ENCODE measurements at places on chromosomes 3 and 15.

DNA sequence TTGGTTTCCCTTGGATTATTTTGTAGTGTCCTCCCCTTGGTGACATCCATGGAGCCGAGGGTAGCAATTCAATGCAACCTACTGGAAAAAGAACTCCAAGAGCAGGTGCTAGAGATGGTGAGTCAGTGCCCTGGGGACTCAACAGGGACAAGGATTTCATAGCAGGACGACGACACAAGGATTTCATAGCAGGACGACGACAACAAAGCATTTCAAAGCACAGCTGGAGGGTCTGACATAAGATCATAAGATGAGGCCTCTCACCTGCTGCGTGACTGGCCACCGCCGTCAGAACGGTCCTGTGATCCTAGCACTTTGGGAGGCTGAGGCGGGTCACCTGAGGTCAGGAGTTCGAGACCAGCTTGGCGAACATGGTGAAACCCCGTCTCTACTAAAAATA is 22.5 kb downstream of the NRROS start:
- DNase-seq, result no peak

- no peak for DNase-seq
Measured at GRCh38 chr3:9135526-9135925, 113.9 kb downstream of the SRGAP3 start.

GRCh38 chr3:177228601-177229190 is 31.4 kb upstream of the TBL1XR1 start:
- no peak for DNase-seq

GRCh38 chr3:122582390-122582789 is 4.9 kb downstream of the PARP15 start:
- no peak for DNase-seq

GRCh38 chr15:79003301-79003700 is 58.5 kb upstream of the CTSH start:
- DNase-seq, result no peak

DNA sequence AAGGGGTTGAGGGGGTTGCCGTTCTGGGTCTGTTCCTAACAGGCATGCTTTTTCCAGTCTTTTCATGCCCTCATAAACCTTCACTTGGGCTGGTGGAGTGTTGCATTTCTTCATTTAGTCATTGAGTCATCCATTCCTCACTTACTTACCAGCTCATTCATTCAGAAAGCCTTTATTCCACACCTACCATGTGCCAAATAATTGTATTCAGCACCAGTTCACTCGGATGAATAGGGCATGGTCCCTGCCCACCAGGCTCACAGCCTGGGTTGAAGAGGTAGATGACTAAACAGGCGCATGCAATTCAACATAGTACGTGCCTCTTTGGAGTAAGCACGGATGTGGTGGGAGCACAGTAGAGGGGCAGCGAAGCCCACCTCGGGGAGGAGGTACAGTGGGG is 35.1 kb upstream of the THSD4 start:
- DNase-seq, result no peak

DNA sequence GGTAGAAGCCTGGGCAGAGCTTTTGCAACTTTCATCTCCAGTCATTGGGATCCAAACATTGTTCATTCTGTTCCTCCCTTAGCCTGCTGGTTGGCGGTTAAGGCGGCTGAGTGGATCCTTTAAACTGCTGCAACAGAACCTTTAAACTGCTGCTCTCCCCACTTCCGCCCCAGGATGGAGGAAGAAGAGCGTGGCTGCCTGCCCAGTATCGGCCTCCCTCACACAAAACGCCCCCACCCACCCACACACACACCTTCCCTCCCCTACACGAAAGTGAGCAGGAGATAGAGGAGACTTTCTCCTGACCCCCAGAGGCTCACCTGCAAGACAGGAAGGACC is 460 bp upstream of the ZMAT3 start:
- DNase-seq, result no peak

DNA sequence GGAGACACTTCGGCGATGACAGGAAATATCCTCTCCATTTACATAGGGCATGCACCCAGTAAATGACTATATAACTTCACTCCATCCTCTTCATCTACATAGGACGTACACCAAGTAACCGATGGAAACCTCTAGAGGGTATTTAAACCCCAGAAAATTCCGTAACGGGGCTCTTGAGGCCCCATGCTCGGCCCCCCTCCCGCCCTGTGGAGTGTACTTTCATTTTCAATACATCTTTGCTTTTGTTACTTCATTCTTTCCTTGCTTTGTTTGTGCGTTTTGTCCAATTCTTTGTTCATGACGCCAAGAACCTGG is 7.5 kb upstream of the FAM107A start:
- no peak for DNase-seq

- DNase-seq, result no peak
Measured at GRCh38 chr3:143283432-143284128, 164.0 kb downstream of the CHST2 start.

- no peak for DNase-seq
Measured at GRCh38 chr15:78453447-78453846, 15.4 kb downstream of the IREB2 start.

DNA sequence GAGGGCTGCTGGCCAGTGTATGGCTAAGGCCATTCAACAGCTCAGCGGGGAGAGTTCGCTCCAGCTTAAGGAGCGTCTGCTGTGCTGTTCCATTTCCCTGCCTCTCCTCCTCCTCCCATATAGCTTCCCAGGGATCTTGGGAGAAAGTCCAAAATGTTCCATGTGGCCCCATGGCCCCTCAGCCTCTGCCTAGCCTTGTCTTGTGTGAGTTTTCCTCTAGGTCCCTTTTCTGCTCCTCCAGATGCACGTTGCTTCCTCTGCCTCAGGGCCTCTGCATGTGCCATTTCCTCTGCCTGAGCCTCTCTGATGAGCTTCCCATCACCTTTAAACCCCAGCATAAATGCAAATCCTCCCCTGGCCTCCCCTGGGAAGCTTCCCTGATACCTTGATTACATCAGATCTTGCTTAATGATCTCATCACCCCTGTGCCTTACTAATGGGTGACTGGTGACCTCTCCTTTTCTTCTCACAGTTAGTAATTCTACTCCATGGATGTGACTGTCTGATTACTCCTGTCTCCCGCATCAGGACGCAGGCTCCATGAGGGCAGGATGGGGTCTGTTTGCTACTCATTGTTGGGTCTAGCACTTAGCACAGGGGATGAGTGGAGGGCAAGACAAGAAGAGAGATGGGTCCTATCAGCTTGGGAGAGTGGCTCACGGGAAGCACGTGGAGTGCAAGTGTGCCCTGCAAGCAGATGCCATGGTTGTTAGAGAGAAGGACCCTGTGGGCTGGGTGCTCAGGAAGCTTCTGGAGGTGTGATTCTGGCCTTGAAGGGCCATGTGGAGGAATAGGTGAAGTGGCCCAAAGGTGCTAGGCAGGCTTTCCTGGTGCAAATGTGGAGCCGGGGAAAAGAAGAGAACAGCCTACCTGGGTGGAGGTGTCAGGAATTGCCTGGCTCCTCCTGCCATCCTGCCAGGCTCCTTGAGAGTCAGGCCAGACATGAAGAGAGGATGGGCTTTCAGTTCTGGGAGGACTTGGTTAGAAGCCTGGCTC is 23.8 kb downstream of the ITGA11 start:
- DNase-seq, result no peak

GRCh38 chr3:60080648-60081047 is 1030.8 kb upstream of the CFAP20DC start:
- no peak for DNase-seq

- DNase-seq, result no peak
Measured at GRCh38 chr15:50148362-50148963, 29.4 kb upstream of the ATP8B4 start.

DNA sequence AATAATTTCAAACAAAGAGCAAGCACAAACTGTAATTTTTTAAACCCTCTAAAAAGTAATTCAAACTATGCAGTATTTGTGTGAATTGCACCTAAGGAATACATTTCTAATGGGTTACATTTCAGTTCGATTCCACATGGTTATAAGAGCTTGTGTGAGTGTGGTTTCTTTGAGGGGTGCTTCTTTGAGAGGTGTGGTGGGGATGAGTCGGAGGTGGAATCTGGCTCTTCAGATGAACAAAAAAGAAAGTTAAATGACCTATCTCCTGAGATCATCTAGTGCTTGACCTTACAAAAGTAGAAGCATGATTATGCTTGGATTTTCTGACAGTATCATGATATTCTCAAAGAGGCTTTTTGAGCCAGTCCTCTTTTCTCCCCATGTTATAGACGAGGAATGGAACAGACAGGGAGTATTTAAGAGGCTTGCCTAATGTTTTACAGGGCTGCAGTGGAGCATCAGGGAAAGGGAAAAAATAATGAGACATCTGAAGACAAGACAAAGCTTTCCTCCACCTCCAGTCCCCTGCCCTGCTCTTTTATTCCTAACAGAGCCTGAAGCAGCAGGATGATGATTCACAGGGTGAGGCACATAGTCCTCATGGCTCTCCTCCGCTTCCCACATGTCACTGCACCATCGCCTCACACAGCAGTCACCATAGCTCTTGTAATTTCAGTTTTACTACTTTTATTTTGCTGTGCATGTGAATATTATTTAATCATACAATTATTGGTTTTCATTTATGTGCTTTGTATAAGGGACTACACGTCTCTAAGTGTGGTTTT is 82.0 kb downstream of the LYSMD4 start:
- no peak for DNase-seq

DNA sequence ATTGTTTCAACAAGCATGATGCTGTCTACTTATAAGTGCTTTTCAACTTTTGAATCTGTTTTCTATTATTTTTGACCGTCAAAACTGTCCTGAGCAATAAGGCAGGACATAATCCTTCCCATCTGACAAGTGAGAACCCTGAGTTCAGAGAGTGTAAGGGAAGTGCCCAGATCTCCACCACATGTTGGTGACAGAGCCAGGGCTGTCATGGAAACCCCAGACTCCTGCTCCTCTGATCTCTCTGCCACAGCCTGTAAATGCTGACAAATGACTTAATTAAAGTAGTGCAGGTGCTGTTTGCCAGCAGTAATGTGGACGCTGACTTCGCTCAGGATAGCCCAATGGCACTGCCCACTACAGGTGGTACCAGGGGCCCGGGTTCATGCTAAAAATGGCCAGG is 40.3 kb downstream of the SPSB4 start:
- peak; percentile 55 for DNase-seq

GRCh38 chr15:76840830-76841460 is 64.2 kb downstream of the SCAPER start:
- no peak for DNase-seq

GRCh38 chr3:185176750-185177359 is 24.0 kb upstream of the C3orf70 start:
- no peak for DNase-seq

- no peak for DNase-seq
Measured at GRCh38 chr15:64586259-64586870, 126.0 kb downstream of the ZNF609 start.

- DNase-seq, result no peak
Measured at GRCh38 chr15:25433118-25433865, 5.5 kb downstream of the UBE3A start.

DNA sequence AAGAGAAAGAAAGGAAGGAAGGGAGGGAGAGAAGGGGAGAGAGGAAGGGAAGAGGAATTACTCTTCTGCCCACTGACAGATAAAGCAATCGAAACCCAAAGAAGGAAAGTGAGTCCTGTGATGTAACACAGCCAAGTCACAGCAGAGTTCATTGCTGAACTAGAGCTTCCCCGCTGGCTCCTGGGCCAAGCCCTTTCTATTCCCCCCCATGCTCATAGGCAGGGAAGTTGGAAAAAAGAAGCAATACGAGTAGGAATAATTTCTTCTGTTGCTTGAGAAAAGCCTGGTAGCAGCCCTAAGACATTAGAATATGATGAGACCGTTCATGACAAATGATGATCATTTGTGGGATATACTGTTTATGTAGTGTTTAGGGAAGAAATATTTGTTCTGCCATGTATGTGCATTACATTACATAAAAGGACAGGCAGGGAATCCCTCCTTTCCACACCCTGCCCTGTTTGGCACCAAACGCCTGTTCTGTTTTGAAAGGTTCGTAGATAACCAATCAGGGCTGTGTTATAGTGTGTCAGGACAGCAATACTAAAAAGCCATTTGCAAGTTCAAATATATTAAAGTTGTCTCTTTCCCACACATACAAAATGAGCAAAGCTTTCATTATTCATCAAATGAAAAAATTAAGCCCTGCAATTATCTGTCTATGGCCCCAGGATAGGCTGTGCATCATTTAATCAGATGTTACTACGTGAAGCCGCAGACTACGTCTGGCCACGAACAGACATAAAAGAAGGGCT is 111.0 kb upstream of the TRPM1 start:
- no peak for DNase-seq

- no peak for DNase-seq
Measured at GRCh38 chr3:67389176-67389575, 265.2 kb downstream of the SUCLG2 start.

- DNase-seq, result no peak
Measured at GRCh38 chr3:23981955-23982354, 36.9 kb downstream of the NR1D2 start.

DNA sequence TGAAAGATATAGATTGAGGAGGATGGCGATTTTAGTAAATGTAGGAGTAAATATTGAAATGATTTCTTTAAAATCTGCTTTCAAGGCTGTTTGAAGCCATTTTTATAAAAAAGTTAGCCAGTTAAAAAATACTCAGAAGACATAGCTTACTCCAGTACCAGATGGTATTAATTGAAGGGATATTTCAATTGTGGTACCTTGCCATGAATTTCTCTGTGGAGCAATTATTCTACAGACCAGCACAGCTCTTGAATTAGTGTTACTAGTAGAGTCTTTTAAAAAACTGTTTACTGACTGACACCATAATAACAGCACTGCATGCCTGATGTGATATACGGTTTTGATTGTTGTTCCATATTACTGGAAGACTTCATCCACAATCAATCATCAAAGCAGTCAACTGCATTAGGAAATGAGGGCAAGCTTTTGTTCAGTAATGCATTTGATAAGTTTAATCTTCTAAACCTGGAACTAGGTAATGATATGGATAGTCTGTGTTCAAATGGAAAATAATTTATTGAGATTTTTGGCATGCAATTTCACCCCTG is 106.4 kb downstream of the MFSD1 start:
- DNase-seq, result no peak

DNA sequence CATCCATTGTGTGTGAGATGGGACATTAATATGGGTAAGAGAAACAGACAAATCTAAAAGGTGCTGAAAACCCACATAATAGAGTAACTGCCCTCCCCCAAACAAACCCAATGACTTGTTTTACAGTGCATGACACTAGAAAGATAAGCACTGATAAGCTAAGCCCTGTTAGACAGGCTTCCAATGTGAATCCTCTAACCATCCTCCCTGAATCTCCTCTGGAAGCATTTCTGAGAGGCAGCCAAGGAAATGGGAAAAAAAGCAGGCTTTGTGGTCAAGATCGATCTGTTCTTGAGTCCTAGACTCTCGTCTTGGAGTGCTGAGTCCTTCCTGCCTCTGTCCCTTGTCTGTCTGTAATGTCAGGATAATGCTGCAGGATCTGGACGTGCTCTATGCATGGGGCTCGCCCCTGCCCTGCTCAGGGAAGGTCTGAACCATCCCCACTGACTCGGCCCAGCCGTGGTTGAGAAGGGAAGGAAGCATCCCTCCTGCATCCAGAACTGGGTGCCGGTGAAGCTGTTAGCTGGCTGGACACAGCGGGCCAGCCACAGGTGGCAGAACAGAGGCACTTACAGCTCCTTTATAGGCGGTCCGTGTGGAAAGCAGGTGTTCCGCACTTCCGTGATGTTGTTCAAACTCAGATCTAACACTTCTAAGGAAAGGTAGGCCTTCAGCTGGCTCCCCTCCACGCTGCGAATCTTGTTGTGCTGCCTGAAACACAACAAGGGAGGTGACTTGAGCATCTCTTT is 84.1 kb downstream of the LRIG1 start:
- no peak for DNase-seq

GRCh38 chr3:197031315-197032285 is 2.0 kb upstream of the MELTF start:
- no peak for DNase-seq

- no peak for DNase-seq
Measured at GRCh38 chr15:88574655-88575054, 28.2 kb upstream of the DET1 start.

GRCh38 chr3:67557848-67558355 is 96.5 kb downstream of the SUCLG2 start:
- DNase-seq, result no peak
